ENCODE measurements at places on chromosomes 4 and X.
A peak's percentile ranks its signal among the peaks of the same experiment; 100 is the strongest.

- H3K4me3 ChIP-seq = no peak overlapping the region
- no peak overlapping the region for H3K27ac ChIP-seq
- no peaks in the 10 kb centered on the region for H3K36me3 ChIP-seq
Observed at GRCh38 chrX:137212078-137212632, 178.4 kb upstream of the GPR101 start.

DNA sequence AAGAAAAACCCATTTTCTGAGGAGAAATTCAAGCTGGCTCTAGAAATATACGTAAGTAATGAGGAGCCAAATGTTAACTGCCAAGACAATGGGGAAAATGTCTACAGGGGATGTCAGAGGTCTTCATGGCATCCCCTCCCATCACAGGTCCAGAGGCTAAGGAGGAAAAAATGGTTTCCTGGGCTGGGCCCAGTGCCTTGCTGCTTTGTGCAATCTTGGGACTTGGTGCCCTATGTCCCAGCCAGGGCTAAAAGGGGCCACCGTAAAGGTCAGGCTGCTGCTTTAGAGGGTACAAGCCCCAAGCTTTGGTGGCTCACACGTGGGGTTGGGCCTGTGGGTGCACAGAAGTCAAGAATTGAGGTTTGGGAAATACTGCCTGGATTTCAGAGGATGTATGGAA is 17.2 kb upstream of the IGFBP7 start:
- H3K27ac ChIP-seq = no peak overlapping the region
- no peak overlapping the region for H3K4me3 ChIP-seq
- H3K36me3 ChIP-seq = no peaks in the 10 kb centered on the region
- DNase-seq = no peak
- H3K27me3 ChIP-seq = no peaks in the 10 kb centered on the region

- DNase-seq = no peak
- H3K4me3 ChIP-seq = no peak overlapping the region
- no peak overlapping the region for H3K27ac ChIP-seq
- no peaks in the 10 kb centered on the region for H3K27me3 ChIP-seq
Observed at GRCh38 chr4:140875746-140876452, 119.7 kb upstream of the TBC1D9 start.

DNA sequence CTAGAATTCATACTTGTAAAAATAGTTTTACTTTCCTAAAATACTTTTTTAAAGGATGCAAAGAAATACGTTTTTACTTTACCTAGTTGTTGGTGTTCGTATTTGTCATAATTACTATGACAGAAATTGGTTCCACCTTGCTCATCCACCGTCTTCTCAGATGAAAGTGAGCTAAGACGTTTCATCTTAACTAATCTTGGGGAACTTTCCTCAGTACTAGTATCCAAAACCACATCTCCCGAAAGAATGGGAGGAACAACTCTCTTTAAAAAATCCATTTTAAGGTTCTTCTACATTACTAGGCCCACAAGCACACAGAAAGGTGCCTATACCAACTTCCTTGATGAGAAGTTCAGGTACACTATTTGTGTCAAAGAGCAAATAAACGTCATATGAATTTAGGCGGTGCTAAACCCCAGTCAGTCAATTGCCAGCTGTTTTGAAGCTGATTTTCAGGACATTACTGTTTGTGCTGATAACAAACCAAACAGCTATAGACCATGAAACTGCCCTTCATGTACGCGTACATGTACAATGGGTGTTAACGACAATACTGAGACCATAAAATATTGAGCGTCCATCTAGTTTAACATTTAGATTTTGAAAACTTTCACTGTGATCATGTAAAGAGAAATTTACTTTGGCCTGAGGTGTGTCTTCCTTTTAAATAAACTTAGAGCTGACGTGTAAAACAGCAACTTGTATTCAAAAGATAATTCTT is 99.1 kb downstream of the FRYL start:
- DNase-seq = no peak
- H3K27me3 ChIP-seq = no peaks in the 10 kb centered on the region
- no peak overlapping the region for H3K4me3 ChIP-seq

GRCh38 chrX:47384502-47384901 is 14.1 kb downstream of the ZNF157 start:
- no peak overlapping the region for H3K27ac ChIP-seq
- no peaks in the 10 kb centered on the region for H3K27me3 ChIP-seq
- H3K4me1 ChIP-seq = no peaks in the 10 kb centered on the region
- H3K36me3 ChIP-seq = no peaks in the 10 kb centered on the region
- H3K4me3 ChIP-seq = no peak overlapping the region
- DNase-seq = peak; percentile 44

- H3K27ac ChIP-seq = no peak overlapping the region
- no peak overlapping the region for H3K4me3 ChIP-seq
- no peak for DNase-seq
- no peaks in the 10 kb centered on the region for H3K36me3 ChIP-seq
- H3K4me1 ChIP-seq = no peaks in the 10 kb centered on the region
- no peaks in the 10 kb centered on the region for H3K27me3 ChIP-seq
Observed at GRCh38 chr4:38003102-38003501, 42.9 kb downstream of the PTTG2 start.

DNA sequence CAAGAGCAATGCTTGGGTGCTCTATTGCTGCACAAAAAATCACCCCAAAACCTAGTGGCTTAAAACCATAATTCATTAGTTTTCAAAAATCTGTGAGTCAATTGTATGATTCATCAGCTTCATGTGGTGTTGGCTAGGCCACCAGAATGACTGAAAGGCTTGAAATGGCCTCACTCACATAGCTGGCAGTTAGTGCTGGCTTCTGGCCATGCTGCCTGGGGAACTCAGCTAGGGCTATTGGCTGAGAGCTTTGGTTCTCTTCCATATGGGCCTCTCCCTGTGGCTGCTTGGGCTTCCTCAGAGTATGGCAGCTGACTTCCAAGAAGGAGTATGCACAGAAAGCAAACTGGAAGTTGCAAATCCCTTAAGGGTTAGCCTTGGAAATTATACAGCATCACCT is 3.1 kb upstream of the MTMR1 start:
- H3K36me3 ChIP-seq = no peaks in the 10 kb centered on the region
- no peak for DNase-seq
- H3K4me1 ChIP-seq = peaks cover 3% of the 10 kb centered on the region

DNA sequence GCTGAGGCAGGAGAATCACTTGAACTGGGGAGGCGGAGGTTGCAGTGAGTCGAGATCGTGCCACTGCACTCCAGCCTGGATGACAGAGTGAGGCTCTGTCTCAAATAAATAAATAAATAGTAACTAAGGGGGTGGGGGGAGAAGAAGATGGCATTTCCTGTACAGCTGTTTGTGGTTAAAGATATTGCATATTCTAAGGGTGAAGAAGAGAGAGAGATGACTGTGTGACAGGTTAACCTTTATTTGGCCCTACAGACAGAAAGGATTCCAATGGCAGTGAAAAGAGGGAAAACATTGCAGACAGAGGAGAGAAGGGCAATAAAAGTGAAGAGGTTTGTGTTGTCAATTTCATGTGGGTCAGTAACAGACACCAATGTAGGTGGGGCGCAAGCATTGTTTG is 9.4 kb downstream of the TASL start:
- H3K4me1 ChIP-seq = no peaks in the 10 kb centered on the region
- no peak for DNase-seq
- H3K27me3 ChIP-seq = peaks cover 10% of the 10 kb centered on the region
- H3K27ac ChIP-seq = no peak overlapping the region
- no peak overlapping the region for H3K4me3 ChIP-seq
- H3K36me3 ChIP-seq = no peaks in the 10 kb centered on the region

DNA sequence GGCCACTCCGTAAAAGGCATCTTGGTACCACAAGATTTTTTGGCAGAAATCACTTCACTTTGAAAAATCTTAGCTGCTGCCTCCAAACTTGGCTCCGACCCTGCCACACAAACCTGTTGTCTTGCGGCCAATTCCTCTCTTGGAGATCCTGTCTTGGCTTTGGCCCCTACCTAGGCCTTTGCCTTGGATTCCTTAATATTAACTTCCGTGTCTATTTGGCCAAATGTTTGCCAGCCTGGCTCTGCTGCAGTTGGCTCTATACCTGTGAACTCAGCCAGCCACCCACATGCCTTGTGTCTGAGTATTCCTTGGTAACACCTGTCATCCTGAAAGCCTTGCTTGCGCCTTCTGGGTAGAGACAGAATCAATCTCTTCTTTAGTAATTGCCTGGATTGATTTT is 12.5 kb downstream of the GRXCR1 start:
- no peak overlapping the region for H3K4me3 ChIP-seq
- no peaks in the 10 kb centered on the region for H3K36me3 ChIP-seq
- peak; percentile 54 for DNase-seq
- H3K4me1 ChIP-seq = no peaks in the 10 kb centered on the region
- H3K27ac ChIP-seq = no peak overlapping the region

GRCh38 chr4:171629182-171629581 is 184.0 kb upstream of the GALNTL6 start:
- H3K36me3 ChIP-seq = no peaks in the 10 kb centered on the region
- H3K27me3 ChIP-seq = no peaks in the 10 kb centered on the region
- no peaks in the 10 kb centered on the region for H3K4me1 ChIP-seq
- DNase-seq = no peak
- H3K4me3 ChIP-seq = no peak overlapping the region

GRCh38 chr4:158767451-158767850 is 1.4 kb upstream of the FNIP2 start:
- no peaks in the 10 kb centered on the region for H3K36me3 ChIP-seq
- no peak overlapping the region for H3K4me3 ChIP-seq
- no peaks in the 10 kb centered on the region for H3K27me3 ChIP-seq
- no peaks in the 10 kb centered on the region for H3K4me1 ChIP-seq
- DNase-seq = no peak
- H3K27ac ChIP-seq = no peak overlapping the region

GRCh38 chr4:47543331-47543730 is 58.3 kb downstream of the ATP10D start:
- no peaks in the 10 kb centered on the region for H3K4me1 ChIP-seq
- no peak overlapping the region for H3K4me3 ChIP-seq
- H3K27me3 ChIP-seq = no peaks in the 10 kb centered on the region
- DNase-seq = no peak
- no peaks in the 10 kb centered on the region for H3K36me3 ChIP-seq

- H3K4me3 ChIP-seq = peak overlapping the region; percentile 88
- DNase-seq = no peak
- peak overlapping the region; percentile 96 for H3K27ac ChIP-seq
- H3K4me1 ChIP-seq = no peaks in the 10 kb centered on the region
- no peaks in the 10 kb centered on the region for H3K27me3 ChIP-seq
Observed at GRCh38 chr4:101345596-101346350, 1.6 kb downstream of the PPP3CA start.

- DNase-seq = no peak
- H3K4me3 ChIP-seq = no peak overlapping the region
- H3K36me3 ChIP-seq = no peaks in the 10 kb centered on the region
- no peaks in the 10 kb centered on the region for H3K27me3 ChIP-seq
- no peak overlapping the region for H3K27ac ChIP-seq
- no peaks in the 10 kb centered on the region for H3K4me1 ChIP-seq
Observed at GRCh38 chrX:1006156-1006730, 206.2 kb downstream of the CRLF2 start.

DNA sequence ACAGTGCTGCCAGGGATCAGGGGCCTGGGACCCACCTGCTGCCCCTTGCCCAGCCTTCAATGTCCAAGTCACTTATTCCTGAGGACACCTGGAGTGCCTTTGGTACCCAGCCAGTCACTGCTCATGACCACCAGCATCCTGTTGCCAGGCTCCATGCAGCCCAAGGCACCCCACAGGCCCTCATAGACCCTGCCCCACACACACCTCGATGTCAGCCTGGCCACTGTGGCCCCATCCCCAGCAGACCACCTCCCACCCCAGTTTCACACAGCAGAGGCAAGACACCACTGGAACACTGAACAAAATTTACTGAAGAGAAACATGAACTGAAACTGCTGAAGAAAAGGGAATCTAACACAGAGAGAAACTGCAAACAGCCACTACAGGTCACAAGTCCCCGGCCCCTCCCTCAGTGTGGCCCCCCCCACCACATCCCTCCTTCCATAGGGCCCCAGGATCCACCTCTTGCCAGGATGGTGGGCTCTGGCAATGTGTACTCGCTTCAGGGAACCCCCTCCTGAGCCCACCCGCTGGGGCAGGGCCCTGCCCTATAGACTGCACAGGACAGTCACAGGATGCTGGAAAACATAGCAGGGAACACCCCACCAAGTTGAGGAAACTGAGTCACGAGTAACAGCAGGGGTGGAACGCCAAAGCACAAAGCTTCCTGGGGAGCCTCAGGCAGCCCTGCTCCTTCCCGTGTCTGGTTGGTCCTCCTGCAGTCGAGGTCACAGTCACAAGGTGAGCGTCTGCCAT is 5.2 kb downstream of the PNMA5 start:
- no peak overlapping the region for H3K4me3 ChIP-seq
- no peak for DNase-seq
- peaks cover 38% of the 10 kb centered on the region for H3K27me3 ChIP-seq
- no peaks in the 10 kb centered on the region for H3K4me1 ChIP-seq

GRCh38 chr4:38243388-38244053 is 283.3 kb downstream of the PTTG2 start:
- no peaks in the 10 kb centered on the region for H3K27me3 ChIP-seq
- H3K4me3 ChIP-seq = no peak overlapping the region
- H3K27ac ChIP-seq = no peak overlapping the region
- no peak for DNase-seq

GRCh38 chr4:89586318-89586717 is 250.6 kb downstream of the SNCA start:
- H3K4me1 ChIP-seq = no peaks in the 10 kb centered on the region
- H3K27ac ChIP-seq = no peak overlapping the region
- no peaks in the 10 kb centered on the region for H3K36me3 ChIP-seq
- no peak overlapping the region for H3K4me3 ChIP-seq
- no peaks in the 10 kb centered on the region for H3K27me3 ChIP-seq

DNA sequence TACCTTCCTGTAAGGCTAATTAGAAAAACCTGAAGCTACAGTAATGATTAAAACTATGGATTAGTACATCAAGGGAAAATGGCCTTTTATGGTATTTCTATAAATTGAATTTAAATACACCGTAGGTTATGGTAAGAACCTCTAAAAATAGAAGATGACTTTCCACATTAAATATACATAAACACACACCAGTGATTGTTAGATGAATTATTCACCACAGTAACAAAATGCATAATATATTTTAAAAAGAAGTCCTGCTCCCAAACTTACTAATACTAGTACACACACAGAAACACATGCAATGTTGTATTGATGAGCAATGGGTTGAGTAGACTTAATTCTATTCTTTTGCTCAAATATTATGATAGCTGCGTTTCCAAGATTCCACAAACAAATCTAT is 277.9 kb upstream of the ANKRD50 start:
- no peak for DNase-seq
- no peaks in the 10 kb centered on the region for H3K36me3 ChIP-seq
- H3K4me1 ChIP-seq = no peaks in the 10 kb centered on the region
- no peaks in the 10 kb centered on the region for H3K27me3 ChIP-seq
- no peak overlapping the region for H3K27ac ChIP-seq

DNA sequence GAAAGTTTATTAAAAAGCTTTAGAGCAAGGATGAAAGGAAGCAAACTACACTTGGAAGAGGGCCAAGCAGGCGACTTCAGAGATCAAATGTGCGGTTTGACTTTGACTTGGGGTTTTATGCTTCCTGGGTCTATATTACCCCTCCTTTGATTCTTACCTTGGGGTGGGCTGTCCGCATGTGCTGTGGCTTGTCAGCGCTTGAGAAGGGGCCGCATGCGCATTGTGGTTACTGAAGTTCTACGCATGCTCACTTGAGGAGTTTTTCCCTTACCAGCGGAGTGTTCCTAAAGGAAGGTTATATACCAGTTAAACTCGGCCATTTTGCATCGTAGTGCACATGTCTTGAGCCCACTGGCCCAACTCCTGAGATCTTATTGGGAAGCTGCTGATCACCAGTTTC is 9.9 kb downstream of the ZNF157 start:
- DNase-seq = peak; percentile 39
- H3K4me3 ChIP-seq = peak overlapping the region; percentile 33
- H3K27me3 ChIP-seq = peaks cover 3% of the 10 kb centered on the region
- H3K36me3 ChIP-seq = no peaks in the 10 kb centered on the region

- no peak overlapping the region for H3K4me3 ChIP-seq
- no peaks in the 10 kb centered on the region for H3K36me3 ChIP-seq
- no peaks in the 10 kb centered on the region for H3K4me1 ChIP-seq
- no peaks in the 10 kb centered on the region for H3K27me3 ChIP-seq
- DNase-seq = no peak
Observed at GRCh38 chrX:39324233-39324930, 523.1 kb downstream of the MID1IP1 start.
